Prostate gland (tissue), 2 donors: ENCODE measurements at places on chromosomes 3 and 15. TPM values are rescaled to one million over a fixed set of nuclear protein-coding genes. Genes with fewer than 3 reads are reported as not detected.
A peak's percentile ranks its signal among the peaks of the same experiment; 100 is the strongest.

The CAND2 gene
- total RNA-seq: 8.4 TPM

- H3K27ac ChIP-seq: no peak overlapping the region
- no peaks in the 10 kb centered on the region for H3K27me3 ChIP-seq
- H3K4me1 ChIP-seq: no peaks in the 10 kb centered on the region
These were observed 18.1 kb upstream of the P2RY13 start for GRCh38 chr3:151347432-151347831.

DNA sequence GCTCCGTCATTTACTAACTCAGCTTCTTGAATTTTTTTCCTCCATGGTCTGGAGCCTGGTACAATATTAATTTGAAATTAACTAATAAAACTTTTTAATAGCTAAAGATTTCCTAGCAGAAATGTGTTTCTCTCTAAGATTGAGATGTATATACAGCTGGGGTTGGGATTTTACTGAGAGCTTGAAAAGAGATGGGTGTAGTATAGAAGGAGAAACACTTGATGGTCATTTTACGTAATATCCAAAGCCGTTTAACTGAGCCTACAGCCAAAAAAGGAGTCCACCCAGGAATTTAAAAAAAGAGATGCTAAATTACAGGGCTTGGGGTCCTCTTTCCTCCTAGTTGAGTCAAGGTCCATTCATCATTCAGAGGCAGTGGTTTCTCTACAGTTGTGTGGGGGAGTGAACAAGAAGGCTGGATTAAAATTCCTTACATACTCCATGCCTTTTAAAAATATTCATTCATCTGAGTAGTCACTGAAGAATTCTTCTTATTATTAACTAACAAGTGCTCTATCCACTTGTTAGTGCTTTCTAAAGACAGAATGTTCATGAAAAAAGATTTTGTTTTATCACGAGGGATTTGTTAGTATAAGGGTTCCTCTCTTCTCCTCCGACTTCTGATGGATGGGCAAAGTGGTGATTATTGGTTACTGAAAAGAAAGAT lies 255.3 kb upstream of the IL12A start:
- no peaks in the 10 kb centered on the region for H3K27me3 ChIP-seq
- H3K27ac ChIP-seq: no peak overlapping the region
- DNase-seq: no peak
- H3K36me3 ChIP-seq: no peaks in the 10 kb centered on the region

DNA sequence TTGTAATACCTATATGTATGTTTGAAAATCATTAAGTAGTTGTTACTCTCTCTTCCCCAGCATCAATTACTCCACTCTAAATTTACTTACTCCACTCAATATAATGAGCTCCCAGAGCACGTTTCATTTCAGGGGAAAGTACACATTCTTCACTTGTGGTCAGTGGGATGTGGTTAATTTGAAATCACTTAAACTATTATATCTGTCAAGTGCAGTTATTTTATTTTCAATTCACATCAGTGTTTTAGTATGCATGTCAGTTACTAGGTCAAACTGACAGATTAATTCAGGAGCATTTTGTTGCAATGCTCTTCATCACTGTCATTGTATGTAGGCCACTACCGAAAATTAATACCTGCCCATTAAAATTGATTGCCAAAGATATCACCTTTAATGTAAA lies 376.1 kb downstream of the ZIC4 start:
- H3K36me3 ChIP-seq: no peaks in the 10 kb centered on the region
- no peak for DNase-seq
- H3K4me3 ChIP-seq: no peak overlapping the region
- no peaks in the 10 kb centered on the region for H3K4me1 ChIP-seq
- no peak overlapping the region for H3K27ac ChIP-seq

The TNFAIP8L3 gene
- 0.87 TPM for total RNA-seq

The LDHAL6B gene
- total RNA-seq: 6.0 TPM

The ITGA11 gene
- total RNA-seq: 11.0 TPM

GRCh38 chr3:148218222-148218621 lies 479.5 kb upstream of the AGTR1 start:
- no peaks in the 10 kb centered on the region for H3K4me1 ChIP-seq
- H3K36me3 ChIP-seq: no peaks in the 10 kb centered on the region
- no peak for DNase-seq
- H3K27me3 ChIP-seq: no peaks in the 10 kb centered on the region
- H3K4me3 ChIP-seq: no peak overlapping the region

GRCh38 chr15:90883976-90884718 lies at the start of gene FES:
TSS of gene FES (plus strand) at chr15:90884504. CDS start at chr15:90885046, 542 bp downstream.
- H3K27me3 ChIP-seq: no peaks in the 10 kb centered on the region
- H3K27ac ChIP-seq: peak within 1 kb of the TSS; percentile 78
- no peak for DNase-seq
- peaks cover 6% of the 10 kb centered on the region for H3K4me1 ChIP-seq
- H3K36me3 ChIP-seq: peaks cover 10% of the 10 kb centered on the region

GRCh38 chr3:160806094-160806493 lies 50.1 kb downstream of the PPM1L start:
- H3K4me1 ChIP-seq: no peaks in the 10 kb centered on the region
- H3K36me3 ChIP-seq: no peaks in the 10 kb centered on the region
- no peak overlapping the region for H3K27ac ChIP-seq

The ZNF385D gene
- 1.0 TPM for total RNA-seq

GRCh38 chr3:33171580-33171979 lies 47.0 kb downstream of the SUSD5 start:
- no peak for DNase-seq
- H3K27ac ChIP-seq: no peak overlapping the region
- H3K36me3 ChIP-seq: no peaks in the 10 kb centered on the region

The CCDC54 gene
- total RNA-seq: 5.4 TPM

DNA sequence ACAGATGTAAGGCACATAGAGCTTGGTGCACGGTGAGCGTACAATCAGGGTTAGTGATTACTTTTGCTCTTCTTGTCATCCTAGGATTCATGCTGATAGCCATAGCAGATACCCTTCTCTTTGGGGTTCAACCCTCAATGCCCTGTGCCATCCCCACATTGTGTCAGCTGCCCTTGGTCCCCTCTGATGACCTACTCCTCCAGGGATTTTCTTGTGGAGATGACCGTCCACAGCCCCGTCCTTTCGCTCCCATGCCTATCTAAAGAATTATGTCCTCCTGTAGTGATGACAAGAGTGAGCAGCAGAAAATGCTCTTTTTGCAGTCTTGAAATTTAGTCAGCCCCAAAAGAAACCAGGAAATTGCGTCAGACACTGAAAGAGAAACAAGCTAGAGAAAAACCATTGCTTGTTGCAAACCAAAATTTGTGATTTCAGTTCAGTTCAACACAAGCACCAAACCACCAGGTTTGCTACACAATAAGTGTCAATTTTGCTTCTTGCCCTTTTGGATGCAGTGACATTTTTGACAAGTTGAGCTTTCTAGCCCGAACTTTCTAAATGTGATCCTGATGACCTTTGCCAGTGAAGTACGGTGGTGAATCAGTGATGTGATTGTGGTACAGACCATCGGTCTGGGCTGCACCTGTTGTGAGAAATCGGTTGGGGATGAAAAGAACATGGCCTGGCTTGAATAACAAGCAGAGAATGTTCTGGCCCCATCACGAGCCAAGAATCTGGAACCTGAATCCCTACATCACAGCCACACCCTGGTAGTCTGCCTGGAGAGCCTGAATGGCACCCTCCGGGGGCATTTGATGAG lies 41.3 kb downstream of the CMTM7 start:
- no peaks in the 10 kb centered on the region for H3K36me3 ChIP-seq
- H3K27ac ChIP-seq: no peak overlapping the region
- H3K27me3 ChIP-seq: no peaks in the 10 kb centered on the region
- peaks cover 6% of the 10 kb centered on the region for H3K4me1 ChIP-seq

- H3K27ac ChIP-seq: no peak overlapping the region
- no peaks in the 10 kb centered on the region for H3K4me1 ChIP-seq
- DNase-seq: no peak
- H3K36me3 ChIP-seq: no peaks in the 10 kb centered on the region
- no peaks in the 10 kb centered on the region for H3K27me3 ChIP-seq
These were observed 271.9 kb upstream of the GADL1 start for GRCh38 chr3:31166249-31166885.
